ENCODE measurements at places on chromosomes 13 and 19.

DNA sequence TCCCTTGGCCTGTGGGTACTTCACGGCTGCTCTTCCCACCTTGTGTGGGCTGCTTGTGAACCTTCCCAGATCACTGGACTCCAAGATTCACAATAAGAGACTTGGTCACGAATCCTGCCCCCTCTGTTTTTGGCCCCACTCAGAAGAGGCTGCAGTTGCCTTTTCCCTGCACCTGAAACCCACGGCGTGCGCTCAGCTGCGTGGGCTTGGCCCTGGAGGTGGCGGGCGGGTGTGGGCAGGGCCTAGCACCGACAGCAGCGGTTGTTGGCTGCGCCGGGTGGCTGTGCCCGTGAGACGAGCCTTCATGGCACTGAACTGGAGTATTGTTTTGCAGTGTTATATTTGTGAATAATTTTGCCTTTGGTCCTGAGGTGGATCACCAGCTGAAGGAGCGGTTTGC lies 33.8 kb downstream of the PLEKHJ1 start:
- no peak for DNase-seq

GRCh38 chr19:44903602-44904425 lies 1.8 kb upstream of the APOE start:
- peak; percentile 67 for DNase-seq

- no peak for DNase-seq
Observed at GRCh38 chr13:52983836-52984235, 44.8 kb upstream of the OLFM4 start.

DNA sequence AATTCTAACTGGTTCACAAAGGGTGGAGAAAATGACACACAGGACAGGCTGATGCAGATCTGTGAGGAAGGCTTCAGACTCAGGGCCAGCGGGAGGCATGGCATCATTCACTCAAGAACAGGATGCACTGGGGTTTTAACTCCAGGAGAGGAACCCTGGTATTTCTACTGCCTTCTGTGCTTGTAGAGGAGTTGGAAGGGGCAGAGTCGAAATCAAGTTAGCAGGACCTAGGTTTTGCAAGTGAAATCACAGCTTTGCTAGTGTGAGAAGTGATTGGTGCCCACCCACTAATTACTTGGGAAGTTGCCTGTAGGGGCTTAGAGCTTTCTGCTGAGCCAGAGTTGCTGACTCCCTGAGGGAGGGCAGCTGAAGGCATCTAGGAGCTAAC lies 92.7 kb downstream of the AKAP11 start:
- no peak for DNase-seq

GRCh38 chr19:35140207-35140961 lies 1.8 kb downstream of the FXYD1 start:
- DNase-seq: no peak

All from activated CD4-positive, alpha-beta T cell treated with anti-CD3 and anti-CD28 coated beads, Interleukin-2, amount 50 U/mL, for 24 hours (primary cell).